ENCODE measurements at places on chromosomes 6 and 20.

DNA sequence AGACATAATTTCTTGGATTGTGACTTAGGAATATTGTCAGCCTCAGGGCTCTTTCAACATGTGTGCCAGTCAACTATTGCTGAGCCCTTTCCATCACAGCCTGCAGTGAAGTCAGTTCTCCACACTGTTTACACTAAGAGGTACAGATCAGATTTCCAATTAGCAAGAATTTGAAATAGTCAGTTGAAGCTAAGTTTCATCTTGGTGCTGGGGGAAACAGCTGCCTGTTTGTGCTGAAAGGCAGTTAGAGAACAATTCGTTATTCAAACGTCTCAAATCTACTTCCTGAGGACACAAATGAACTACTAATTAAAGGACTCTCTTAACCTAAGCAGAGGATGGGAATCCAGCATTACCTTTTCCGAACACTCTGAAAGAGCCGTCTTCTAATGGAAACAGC, 25.9 kb downstream of the ADGRF1 start:
- no peak for DNase-seq

DNA sequence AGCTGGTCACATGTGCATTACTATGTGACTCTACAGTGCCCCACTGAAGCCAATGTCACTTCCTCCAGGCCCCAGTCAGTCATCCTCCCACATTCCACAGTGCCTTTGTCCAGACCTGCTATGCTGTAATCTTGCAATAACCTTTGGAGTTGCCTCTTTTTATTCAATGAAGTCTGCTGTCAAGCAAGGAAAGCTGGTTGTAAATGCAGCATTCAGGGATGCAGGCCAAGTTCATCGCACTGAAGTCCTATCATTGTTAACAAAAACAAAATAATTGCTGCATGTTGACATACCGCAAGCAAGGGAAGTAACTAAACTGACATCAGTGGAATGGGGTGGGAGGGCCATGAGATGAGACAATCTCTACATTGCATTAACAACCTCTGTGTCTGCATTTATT, 131.2 kb upstream of the CDYL start:
- no peak for DNase-seq

DNA sequence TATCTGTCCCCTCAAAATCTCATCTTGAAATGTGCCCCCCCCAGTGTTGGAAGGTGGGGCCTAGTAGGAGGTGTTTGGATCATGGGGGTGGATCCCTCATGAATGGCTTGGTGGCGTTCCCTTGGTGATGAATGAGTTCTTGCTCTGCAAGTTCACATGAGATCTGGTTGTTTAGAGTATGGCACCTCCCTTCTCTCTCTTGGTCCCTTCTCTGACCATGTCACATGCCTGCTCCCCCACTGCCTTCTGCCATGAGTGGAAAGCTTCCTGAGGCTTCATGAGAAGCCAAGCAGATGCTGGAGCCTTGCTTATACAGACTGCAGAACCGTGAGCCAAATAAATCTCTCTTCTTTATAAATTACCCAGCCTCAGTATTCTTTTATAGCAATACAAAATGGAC, 70.9 kb downstream of the MAN1A1 start:
- no peak for DNase-seq

DNA sequence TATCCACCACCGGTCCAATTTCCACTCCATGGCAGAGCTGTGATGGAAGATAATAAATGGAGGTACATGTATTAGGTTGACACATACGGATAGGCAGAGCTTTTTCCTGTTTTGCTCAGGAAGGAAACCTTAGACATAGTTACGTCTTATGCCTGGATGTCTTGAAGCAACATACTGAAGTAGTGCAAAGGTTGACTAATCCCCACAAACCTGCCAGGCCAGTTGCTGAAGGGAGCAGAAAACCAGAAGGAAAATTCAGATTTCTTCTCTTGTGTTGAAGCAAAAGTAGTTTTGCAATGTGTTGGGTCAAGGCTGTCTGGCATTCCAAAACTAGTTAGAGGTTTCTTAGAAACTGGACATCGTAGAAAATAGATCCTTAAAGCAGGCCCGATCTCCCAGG, 68.7 kb downstream of the PHACTR1 start:
- DNase-seq = no peak

DNA sequence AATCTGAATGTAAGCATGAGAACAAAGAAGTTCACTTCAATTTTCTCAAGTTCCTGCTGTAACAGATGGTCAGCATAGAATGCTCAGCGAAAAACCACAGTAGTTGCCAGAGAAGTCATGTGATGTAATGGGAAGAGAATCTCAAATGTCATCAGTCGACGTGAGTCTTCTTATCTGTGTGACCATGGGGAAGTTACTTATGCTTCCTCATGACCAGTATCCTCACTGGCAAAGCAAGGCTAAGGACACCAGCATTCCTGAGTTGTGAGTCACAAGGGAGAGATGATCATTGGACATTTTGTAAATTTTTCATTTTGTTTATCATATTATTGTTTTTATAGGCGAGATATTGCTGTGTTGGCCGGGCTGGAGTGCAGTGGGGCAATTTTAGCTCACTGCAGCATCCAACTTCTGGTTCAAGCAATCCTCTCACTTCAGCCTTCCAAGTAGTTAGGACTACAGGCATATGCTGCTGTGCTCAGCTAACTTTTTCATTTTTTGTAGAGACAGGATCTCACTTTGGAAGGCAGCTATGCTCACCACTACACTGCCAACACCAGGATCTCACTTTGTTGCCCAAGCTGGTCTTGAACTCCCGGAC, 21.9 kb downstream of the SGK1 start:
- DNase-seq = no peak

DNA sequence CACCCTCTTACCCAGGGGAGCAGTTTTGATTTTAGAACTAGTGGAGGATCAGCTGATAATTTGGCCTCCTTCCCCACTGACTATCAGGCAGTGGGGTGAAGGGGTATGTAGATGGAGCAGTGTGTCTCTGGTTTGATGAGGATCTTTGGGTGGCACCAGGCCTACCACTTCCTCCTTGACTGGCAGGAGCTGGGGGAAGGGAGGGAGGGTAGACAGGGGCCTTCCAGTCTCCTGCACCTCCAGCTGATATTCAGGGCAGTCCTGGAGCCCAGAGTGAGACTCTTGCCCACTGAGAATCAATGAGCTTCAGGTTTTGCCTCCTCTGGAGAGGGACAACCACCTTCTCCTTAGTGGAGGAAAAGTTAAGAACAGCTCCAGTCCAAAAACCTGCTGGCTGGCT, 3.2 kb downstream of the DEF6 start:
- DNase-seq = no peak

DNA sequence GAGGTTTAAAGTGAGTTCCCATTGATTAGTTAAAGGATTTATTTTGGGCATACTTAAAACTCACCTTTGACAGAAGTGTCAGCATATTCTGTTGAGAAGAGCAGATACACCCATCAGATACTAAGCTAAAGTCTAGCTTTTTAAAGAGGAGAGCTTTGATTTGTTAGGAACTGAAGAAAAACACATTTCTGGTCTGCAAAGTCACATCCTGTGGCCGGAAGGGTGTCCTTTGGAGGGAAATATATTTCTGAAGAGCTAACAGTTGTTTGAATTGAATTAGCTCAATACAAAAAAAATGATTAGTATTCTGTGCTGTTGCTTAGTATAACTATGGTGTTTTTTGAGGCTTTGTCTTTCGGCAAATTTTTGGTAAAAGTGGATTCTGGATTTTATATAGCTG, 302.7 kb downstream of the RFPL4B start:
- no peak for DNase-seq

GRCh38 chr6:151832710-151833109, 25.2 kb downstream of the ESR1 start:
- no peak for DNase-seq

DNA sequence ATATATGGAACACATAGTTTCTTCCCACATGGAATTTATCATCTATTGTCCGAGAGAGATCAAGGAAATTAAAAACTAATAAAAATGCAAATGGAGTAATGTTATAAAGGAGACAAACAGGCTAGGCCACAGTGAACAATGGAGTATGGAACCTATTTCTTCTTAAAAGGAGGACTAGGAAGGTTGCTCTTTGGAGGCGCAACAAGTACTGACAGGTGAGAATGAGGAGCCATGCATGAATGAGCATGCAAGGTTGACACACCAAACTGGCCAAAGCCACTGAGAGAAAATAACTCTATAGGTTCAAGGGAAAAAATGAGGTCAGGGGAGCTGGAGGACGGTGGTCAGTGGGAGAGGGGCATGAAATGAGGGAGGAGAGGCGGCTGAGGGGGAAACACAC, 40.9 kb downstream of the PSMB1 start:
- DNase-seq = no peak

- no peak for DNase-seq
These were observed 64.9 kb downstream of the YTHDF1 start for GRCh38 chr20:63150911-63151531.

- DNase-seq = no peak
These were observed 88.2 kb downstream of the RREB1 start for GRCh38 chr6:7196019-7196402.

DNA sequence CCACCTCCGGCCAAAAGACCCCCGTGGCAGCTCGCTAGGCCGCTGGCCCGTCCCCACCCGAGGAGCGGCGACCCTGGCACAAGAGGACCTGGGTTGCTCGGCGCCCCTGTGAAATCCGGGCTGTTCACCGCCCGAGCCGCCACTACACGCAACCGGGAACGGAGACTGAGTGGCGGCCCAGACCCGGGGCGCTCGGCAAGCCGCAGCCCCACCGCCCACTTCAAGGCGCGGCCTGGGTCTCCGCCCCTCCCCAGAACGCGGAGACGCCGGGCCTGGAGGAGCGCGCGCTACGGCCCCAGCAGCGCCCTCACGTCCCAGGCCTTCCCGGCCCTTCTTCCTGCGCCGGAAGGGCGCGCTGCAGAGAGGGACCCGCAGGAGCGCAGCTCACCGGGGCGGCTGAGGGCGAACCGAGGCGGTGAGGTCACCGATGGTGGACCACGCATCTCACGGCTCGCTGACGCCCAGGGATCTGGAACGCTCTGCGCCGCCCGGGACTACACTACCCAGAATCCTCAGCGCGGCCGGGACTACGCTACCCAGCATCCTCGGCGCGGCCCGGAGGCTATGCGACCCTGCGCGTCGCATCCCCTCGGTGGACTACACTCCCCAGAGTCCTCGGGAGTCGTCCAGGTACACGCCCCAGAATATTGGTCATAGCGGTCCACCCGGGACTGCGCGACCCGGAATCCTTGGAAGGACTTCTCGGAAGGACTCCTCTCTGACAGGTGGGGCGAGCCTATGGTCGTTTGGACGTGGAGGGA, at the start of gene ZNF337:
Gene ZNF337, minus strand, starts transcription at position 483 of the 761 bp plus-strand sequence. CDS start 10,436 bp downstream, outside the sequence.
- peak; percentile 97 for DNase-seq

GRCh38 chr20:58070664-58071196, 157.7 kb downstream of the ANKRD60 start:
- DNase-seq = no peak

DNA sequence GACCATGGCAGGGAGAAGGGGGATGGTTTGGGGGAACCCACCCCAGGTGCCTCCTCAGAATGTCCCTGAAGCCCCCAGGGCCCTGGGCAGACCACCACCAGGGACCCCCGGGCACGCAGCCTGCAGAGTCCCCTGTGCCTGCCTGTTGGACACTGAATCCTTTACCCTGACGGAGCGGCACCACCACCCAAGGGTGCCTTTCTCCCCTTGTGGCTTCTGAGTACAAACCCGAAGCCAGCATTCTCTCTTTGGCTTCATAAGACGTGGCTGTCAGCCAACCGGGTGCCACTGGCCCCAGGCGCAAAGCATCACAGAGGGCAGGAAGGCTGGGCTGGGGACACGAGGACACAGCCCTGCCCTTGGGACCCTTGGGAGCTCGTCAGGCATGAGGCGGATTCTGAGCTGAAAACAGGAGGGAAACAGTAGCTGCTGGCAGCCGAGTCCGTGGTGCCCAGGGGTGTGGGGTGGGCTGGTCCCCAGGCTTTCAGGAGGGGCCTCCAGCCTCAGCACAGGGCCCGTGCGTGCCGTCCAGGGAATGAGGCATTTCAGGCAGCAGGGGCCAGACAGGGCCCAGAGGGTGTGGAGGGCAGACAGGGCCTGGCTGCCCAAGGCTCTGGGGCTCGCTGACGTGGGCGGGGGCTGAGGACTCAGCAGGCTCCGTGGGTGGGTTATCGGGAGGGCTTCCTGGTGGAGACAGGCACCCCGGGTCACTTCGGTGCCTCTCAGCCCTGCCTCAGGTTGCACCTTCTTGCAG, 3.5 kb downstream of the COL9A3 start:
- no peak for DNase-seq

- no peak for DNase-seq
These were observed 53.6 kb downstream of the ENPP1 start for GRCh38 chr6:131861381-131861780.

GRCh38 chr6:118325220-118325860, 222.8 kb upstream of the PLN start:
- no peak for DNase-seq

GRCh38 chr20:57221916-57222630, 44.4 kb downstream of the BMP7 start:
- no peak for DNase-seq

DNA sequence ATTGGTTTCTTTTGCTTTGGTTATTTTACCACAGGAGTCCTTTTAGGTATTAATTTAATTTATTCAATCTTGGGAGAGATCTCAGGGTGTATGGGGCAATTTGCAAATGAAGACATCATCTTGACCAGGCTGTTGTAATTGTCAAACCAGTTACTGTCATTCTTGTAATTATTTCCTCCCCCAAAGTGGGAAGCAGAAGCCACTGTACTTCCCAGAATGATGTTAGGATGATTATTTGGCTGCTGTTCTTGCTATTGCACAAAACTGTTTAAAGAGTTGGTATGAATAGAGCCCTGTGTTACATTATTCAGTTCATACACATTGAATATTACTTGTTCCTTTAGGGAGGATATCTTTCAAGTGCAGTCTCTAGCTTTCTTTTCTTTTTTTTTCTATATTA, 1.7 kb downstream of the TAAR6 start:
- DNase-seq = no peak

DNA sequence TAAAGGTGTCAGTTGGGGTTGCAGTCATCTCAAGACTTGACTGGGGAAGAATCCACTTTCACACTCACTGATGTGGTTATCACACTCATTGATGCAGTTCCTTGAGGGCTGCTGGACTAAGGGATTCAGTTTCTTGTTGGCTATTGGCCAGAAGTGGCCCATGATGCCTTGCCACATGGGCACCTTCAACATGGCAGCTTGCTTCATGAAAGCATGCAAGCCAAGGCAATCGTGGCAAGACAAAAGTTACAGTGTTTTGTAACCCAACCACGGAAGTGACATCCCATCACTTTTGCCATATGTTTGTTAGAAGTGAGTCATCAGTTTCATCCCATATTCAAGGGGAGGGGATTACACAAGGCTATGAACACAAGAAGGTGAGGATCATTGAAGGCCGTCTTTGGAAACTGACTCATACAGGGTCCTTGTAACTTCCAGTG, 3.8 kb upstream of the RANBP9 start:
- DNase-seq = no peak

DNA sequence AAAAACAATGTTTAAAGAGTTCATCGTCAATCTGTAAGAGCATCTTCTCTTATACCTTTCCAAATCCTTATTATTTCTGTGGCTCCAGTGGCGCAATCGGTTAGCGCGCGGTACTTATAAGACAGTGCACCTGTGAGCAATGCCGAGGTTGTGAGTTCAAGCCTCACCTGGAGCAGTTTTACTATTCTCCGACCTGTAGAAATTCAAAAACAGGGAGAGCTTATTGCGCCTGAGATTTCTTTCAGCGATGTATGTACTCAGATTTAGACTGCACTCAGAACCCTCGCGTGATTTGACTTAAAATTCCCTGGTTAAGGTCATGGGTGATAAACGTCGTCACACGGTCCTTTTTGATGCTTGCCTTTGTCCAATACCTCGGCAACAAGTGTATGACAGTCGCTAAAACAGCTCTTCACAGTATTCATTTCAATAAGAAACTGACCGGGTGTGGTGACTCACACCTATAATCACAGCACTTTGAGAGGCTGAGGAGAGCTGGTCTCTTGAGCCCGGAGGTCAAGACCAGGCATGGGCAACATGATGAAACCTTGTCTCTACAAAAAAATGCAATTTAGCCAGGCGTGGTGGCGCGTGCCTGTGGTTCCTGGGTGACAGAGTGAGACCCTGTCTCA, 11.9 kb downstream of the GPX5 start:
- DNase-seq = peak; percentile 18

Measured in NCI-H1930 (cell line).